Stimulated activated naive CD8-positive, alpha-beta T cell treated with anti-CD3 and anti-CD28 coated beads, Interleukin-15, amount 100 ng/mL, for 72 hours (primary cell): ENCODE measurements at places on chromosomes 5 and 9.

GRCh38 chr5:59236448-59236847, 653.6 kb downstream of the RAB3C start:
- DNase-seq: no peak

DNA sequence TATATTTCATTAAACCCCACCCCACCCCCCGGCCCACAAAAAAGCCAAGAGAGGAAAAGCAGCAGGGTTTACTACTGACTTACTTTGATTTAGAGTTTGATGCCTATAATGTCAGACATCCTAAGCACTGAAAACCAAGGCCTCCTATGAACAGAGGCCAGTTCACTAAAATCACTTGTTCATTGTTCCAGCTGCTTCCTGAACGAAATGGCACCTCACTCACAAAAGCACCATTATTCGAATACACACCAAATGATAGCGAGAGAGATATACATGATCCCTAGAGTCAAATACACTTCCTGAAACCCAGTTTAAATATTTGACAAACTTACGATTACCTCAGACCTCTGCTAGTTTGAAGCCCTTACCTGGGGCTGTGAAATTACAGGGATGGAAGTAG, 66.6 kb downstream of the LPAR1 start:
- DNase-seq: no peak

- no peak for DNase-seq
Observed at GRCh38 chr5:33711094-33711679, 180.6 kb downstream of the ADAMTS12 start.

DNA sequence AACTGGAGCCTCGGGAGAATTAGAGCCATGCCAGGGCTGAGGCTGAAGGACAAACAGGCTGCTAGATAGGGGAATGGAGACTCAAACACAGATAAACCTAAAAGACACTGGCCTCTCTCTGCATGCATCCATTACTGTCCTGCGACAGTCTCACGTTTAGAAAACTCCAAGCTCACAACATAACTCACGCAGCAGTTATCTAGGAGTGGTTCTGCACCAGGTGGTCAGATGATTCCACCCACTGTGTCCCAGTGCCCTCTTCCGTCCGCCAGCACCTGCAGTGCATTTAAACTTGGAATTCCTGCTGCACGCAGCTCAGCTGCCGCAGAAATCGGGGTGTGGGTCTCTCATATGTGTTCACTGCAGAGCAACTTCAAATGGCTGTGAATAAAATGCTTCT, 272.6 kb upstream of the IRX2 start:
- DNase-seq: no peak

- no peak for DNase-seq
Observed at GRCh38 chr5:3601911-3602782, 6.5 kb downstream of the IRX1 start.

DNA sequence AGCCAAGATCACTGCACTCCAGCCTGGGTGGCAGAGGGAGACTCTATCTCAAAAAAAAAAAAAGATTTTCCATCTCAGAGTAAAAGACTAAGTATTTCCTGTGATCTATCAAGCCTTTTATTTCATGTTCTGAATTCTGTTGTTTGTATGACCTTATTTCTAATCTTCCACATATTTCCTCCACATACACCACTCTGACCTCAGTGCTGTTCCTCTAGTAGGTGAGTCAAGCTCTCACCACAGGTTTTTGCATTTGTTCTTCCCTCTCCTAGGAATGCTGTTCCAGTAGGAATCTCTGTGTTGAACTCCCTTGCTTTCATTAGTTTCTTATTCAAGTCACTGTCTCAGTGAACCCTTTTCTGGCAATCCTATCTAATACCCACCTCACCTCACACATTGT, 68.1 kb downstream of the INVS start:
- no peak for DNase-seq

DNA sequence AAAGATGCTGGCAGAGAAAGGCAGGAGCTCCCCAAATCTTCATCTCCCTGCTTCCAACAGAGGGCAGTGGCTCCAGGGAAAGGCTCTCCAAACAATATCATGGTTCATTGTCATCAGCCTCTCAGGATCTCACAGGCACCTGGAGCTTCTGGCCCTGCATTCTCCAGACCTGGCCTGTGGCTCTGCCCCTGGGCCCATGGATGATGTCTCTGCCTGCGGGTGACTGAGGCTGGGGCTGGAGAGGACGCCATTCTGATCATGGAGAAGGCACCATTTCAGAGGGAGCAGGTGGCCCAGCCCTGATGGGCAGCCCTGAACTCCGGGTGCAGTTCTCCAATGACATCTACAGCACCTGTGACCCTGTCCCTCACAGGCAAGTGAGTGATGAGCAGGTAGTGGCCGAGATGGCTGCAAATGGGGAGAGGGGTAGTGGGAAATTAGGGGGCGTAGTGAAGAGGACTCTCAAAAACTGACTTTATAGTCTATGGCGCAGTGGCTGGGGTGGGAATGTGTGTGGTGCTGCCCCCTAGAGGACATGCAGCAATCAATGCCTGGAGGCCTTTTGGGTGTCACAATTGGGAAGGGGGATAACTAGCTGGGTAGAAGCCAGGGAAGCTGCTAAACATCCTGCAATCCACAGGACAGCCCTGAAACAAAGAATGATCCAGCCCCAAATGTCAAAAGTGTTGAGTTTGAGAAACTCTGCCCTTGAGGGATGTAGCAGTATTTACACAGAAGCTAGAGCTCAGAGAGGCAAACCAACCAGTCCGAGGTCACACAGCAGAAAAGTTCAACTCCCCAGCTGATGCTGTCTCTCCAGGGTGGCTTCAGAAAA, 3.2 kb downstream of the SH3PXD2B start:
- DNase-seq: peak; percentile 40

GRCh38 chr5:175382171-175382570, 61.8 kb downstream of the DRD1 start:
- DNase-seq: no peak

GRCh38 chr9:124457079-124457886, 7.0 kb downstream of the ADGRD2 start:
- no peak for DNase-seq
